ENCODE measurements at places on chromosomes 1 and 21.

DNA sequence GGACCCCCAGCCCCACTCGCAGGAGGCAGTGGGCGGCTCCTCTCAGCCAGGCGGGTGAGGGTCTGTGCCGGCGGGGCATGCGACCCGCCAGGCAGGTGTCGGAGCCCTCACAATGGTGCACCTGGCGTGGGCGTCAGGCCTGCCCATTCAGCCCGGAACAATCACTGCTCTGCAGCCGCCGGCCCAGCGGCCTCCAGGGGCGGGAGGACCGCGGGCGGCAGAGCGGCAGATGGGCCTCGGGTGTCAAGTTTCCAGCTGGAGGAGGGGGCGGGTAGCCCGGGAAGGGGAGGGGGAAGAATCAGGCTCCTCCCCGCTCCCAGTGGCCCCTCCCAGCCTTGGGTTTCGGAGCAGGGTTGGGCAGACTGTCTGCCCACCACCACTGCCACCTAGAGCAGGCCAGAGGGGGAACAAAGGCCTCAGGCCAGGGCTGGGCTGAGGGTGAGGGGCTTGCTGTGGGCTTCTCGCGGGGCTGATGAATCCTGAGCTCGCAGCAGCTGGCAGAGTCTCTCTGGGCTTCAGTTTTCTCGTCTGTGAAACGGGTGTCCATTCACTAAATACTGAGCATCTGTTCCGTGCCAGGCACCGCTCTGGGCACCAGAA lies 39.5 kb upstream of the CASZ1 start:
- no peak for DNase-seq

DNA sequence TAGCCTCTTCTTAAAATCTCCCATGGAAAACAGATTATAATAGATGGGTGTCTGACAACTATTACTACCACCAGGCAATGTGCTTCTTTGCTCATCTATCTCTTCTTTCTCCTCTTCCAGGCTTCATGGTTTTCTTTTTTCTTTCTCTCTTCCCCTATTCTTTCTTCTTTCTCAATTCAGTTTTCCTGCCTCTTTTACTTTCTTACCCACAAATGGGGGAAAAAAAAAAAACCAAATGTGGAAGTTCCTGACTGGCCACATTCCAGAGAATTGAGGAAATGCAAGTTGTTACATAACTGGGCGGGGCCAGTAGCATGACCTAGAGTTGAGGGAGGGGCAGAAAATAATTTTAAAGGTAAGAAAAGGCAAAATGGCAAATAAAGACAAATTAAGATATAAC lies 10.9 kb upstream of the SMG7 start:
- DNase-seq = no peak

DNA sequence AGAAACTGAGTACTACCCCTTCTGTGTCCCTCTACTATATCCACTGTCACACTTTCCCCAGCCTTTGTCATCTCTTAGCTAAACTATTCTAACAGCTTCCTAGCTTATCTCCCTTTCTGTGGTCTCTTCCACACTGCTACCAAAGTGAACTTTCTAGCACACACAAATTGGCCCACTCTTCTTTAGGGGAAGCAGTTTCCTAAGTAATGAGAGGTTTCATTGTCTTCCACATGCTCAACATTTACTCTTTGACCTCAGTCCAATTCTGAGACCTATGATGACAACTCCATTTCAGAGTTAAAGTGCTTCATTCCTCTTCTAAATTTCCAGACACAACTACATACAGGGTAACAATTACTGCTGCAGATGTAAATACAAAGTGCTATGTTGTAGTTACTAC lies 32.9 kb downstream of the SCYL3 start:
- no peak for DNase-seq

DNA sequence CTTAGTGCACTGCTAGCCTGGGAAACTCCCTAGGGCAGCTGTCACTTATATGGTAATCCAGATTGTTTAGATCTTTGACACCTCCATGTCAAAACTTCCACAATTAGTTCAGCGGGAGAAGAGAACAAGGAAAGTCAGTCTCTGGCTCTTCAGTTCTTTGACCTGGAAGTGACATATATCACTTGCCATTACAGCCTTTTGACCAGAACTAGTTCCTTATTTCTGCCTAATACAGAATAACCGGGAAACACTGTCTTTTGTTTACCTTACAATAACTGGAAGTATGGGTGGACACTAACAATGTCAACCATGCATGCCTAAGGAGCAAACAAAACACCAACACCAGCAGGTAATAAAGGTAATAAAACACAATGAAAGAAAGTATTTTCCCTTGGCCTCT lies 68.3 kb downstream of the C4BPA start:
- no peak for DNase-seq

All from activated CD8-positive, alpha-beta T cell treated with anti-CD3 and anti-CD28 coated beads, Interleukin-2, amount 10 ng/mL, durations not matched to agents 7 days and 5 days (primary cell).